ENCODE measurements at places on chromosomes 13 and 19.

- no peak for DNase-seq
These were observed 24.3 kb downstream of the ERCC5 start for GRCh38 chr13:102869948-102870676.

- no peak for DNase-seq
These were observed 58.1 kb upstream of the SCEL start for GRCh38 chr13:77477299-77477848.

DNA sequence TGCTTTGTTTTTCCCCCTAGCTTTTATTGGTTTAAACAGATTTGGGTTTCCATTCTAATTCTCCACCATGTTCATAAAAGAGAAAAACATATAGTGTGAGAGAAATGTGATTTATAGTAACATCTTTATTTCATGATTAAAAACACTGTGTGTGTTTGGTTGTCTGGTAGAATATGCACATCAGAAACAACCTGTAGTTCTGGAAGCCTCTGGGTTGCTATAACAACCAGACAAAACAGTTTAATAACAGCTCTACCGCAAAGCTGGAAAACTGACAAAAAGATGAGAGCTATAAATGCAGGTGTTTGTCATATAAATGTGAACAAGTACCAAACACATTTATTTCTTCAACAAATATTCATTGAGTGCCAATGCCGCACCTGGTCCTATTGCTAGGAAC lies 9.8 kb downstream of the KBTBD6 start:
- DNase-seq: no peak

- no peak for DNase-seq
These were observed 947 bp downstream of the ATP4B start for GRCh38 chr13:113656831-113657671.

DNA sequence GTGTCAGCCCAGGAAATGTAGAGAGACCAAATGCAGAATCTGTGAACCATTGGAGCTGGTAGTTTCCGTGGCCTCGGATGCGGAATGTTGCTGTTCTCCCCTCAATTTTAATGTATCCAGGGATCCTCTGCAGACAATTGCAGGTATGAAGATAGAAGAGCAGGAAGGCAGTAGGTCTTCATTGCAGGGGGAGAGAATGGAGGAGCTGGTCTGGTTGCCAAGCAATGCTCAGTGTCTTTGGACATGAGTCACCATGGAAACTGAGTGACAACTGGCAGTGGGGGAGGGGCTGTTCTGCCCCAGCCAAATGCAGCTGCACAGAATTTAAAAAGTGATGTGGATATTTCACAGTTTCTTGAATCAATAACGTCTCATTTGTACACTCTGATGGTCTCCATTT lies 56.1 kb upstream of the ZNF835 start:
- no peak for DNase-seq

DNA sequence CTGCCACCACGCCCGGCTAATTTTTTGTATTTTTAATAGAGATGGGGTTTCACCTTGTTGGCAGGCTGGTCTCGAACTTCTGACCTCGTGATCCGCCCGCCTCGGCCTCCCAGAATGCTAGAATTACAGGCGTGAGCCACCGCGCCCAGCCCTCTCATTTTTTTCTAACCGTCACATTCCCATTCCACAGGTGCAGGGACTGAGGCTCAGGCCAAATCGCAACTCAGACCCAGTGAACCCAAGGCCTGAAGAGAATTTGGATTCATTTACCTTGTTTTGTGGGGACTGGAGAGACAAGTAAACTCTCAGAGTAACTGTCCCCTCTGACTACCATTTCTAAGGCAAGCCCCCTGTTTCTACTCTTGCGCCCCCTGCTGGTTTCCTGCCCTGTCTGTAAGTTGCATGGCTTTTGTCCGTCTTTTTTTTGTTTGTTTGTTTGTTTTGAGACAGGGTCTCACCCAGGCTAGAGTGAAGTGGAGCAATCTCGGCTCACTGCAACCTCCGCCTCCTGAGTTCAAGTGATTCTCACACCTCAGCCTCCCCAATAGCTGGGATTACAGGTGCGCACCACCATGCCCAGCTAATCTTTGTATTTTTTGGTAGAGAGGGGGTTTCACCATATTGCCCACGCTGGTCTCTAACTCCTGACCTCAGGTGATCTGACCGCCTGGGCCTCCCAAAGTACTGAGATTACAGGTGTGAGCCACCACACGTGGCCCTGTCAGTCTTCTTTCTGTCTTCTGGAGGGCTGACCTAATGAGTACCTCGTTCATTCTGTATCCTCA lies 2.3 kb upstream of the STRN4 start:
- peak; percentile 64 for DNase-seq

- no peak for DNase-seq
These were observed 362.5 kb downstream of the TDRD3 start for GRCh38 chr13:60759499-60759898.

DNA sequence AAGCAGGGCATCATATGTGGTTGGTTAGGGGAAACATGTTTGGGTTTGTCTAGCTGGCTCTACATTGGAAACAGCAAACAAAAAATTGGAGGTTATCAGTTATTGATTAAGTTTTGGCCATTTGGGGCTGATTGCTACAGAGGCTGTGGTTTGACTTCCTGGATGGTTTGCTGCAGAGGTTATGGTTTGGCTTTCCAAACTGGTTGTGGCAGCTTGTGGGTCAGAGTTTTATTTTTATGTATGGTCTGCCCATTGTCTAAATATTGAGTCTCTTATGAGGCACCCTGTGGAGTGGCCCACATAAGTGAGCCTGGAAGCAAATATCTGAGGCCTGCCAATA lies 261.6 kb downstream of the GPC5 start:
- DNase-seq: no peak

GRCh38 chr19:4059891-4060620 lies 6.6 kb downstream of the ZBTB7A start:
- peak; percentile 88 for DNase-seq

DNA sequence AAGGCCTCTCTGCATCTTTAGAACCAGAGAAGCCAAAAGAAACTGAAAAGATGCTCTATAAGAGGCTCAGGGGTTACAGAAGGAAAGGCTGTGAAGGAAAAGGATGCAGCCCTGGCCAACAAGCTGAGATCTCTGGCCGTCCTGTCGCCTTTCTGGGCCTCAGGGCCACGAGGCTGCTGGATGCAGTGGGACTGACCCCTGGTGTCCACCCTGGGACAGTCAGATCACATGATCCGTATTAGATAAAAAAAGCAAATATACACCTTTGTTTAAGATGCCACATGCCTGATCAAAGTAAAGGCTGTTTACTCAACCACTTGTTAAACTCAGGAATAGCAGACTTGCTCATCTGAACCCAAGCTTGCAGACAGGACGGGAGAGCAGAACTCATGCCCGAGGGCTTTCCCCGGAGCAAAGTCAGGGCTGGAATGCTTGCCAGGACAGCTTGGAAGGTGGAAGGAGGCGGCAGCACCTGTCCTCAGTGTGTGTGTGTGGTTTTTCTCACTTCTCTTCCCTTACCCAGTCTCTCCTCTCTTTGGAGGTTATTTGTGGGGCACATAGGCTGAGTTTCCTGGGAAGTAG lies 206.5 kb upstream of the TSHZ3 start:
- DNase-seq: no peak

DNA sequence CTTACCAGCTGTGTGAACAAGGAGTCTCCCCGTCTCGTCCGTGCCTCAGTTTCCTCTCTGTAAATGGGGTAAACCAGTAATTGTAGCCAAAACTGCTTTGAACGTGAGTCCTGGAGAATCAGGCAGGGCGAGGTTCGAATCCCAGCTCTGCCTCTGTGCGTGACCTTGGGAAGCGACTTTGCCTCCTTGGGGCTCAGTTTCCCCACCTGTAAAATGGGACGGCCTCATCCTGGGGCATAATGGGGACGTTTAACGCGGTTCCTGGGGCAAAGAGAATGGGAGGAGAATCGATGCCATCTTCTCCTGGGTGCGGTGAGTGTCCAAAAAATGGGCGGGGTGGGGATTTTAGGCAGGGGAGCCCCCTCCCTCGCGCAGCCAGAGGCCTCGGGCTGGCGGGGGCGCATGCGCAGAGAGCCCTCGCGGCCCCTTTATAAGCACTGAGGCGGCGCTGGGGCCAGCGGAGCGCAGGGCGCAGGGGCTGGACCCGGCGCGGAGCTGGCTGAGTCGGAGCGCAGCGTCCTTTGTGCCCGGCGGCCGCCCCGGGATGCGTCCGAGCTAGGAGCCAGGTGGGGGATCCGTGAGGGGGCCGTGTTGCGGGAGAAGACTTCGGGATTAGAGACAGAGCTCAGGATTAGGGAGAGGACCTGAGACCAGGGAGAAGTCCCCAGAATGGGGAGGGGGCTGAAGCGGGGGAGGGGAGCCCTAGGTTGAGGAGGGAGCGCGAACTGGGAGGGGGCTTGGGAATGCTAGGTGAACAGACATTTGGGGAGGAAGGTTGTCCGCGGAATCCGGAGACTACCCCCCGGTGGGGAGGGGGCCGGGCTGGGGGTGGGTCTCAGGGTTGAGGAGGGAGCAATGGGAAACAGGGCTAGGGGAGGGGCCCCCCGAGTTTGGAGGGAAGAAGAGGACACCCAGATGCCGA lies at the start of gene NCAN:
TSS of gene NCAN (plus strand) at position 460 of the 922 bp plus-strand sequence. CDS start 4,996 bp downstream, outside the sequence.
- no peak for DNase-seq

Measured in CD4-positive, alpha-beta T cell treated with Interleukin-15 for 1 hour (primary cell).